Thoracic aorta (tissue), 2 donors: ENCODE measurements at places on chromosomes 3 and 15. TPM values are rescaled to one million over a fixed set of nuclear protein-coding genes. Genes with fewer than 3 reads are reported as not detected.

TRPC1 gene
- total RNA-seq: 37.0 TPM

- no peak overlapping the region for H3K4me3 ChIP-seq
- no peaks in the 10 kb centered on the region for H3K36me3 ChIP-seq
- no peak for DNase-seq
- H3K27ac ChIP-seq: no peak overlapping the region
- H3K27me3 ChIP-seq: no peaks in the 10 kb centered on the region
- peaks cover 18% of the 10 kb centered on the region for H3K4me1 ChIP-seq
These were observed 622 bp downstream of the NAALADL2 start for GRCh38 chr3:174859756-174860155.

DNA sequence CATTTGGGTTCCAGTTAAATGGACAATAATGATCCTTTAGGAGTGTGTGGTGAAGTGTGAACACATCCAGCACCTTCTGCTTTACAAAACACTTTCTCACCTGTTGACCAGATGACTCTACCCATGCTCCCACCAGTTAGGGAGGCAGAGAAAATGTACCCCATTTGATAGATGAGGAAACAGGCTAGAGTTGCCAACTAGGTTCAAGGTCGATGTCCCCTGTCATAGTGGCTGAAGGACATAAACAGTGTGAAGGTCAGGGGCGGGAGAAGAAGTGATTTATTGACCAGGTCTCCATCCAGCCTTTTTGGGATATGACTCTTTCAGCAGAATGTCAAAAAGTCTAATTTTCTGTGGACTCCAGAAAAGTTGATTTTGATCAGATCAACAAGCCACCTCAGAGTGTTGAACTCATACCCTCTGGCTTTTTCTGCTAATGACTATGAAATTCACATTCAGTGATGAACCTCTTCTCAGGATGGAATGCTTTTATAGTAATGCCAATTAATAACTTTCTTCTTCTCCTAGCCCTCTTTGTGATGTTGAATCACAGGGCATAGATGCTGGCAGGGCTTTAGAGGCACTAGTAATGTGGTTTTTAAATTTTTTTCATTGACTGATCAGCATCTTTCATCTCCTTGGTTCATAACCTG lies 57.5 kb downstream of the CPN2 start:
- no peak for DNase-seq
- H3K27me3 ChIP-seq: no peaks in the 10 kb centered on the region
- no peaks in the 10 kb centered on the region for H3K36me3 ChIP-seq
- peaks cover 8% of the 10 kb centered on the region for H3K4me1 ChIP-seq
- H3K4me3 ChIP-seq: no peak overlapping the region

MLH1 gene
- total RNA-seq: 33.6 TPM

SEMA7A gene
- total RNA-seq: 1.2 TPM

DNA sequence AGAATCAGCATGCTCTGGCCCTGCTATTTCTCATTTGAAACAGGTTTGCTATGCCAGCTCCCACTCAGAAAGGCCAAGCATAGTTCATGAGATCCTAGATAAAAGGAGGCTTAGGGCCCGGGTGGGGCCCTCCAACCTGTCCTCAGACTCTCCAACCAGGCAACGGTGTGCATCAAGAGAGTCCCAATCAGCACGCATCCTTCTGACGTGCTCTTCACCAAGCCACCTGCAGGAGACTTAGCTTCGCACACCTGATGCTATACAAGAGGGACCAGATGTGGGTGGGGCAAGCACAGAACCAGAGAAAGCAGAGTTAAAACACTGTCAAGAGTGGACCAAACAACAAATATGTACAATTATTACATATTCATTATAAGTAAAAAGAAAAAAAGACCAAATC lies 17.3 kb downstream of the STIMATE start:
- H3K27me3 ChIP-seq: no peaks in the 10 kb centered on the region
- H3K4me1 ChIP-seq: peaks cover 8% of the 10 kb centered on the region
- no peak overlapping the region for H3K4me3 ChIP-seq
- DNase-seq: no peak
- peaks cover 15% of the 10 kb centered on the region for H3K36me3 ChIP-seq

CCR9 gene
- not detected for total RNA-seq

- H3K4me3 ChIP-seq: no peak overlapping the region
- no peaks in the 10 kb centered on the region for H3K36me3 ChIP-seq
- H3K4me1 ChIP-seq: no peaks in the 10 kb centered on the region
- H3K27me3 ChIP-seq: no peaks in the 10 kb centered on the region
- DNase-seq: no peak
- no peak overlapping the region for H3K27ac ChIP-seq
These were observed 428.7 kb upstream of the EPHA3 start for GRCh38 chr3:88678747-88679146.

TRIM71 gene
- not detected for total RNA-seq
